ENCODE measurements at places on chromosomes 1 and 21.

DNA sequence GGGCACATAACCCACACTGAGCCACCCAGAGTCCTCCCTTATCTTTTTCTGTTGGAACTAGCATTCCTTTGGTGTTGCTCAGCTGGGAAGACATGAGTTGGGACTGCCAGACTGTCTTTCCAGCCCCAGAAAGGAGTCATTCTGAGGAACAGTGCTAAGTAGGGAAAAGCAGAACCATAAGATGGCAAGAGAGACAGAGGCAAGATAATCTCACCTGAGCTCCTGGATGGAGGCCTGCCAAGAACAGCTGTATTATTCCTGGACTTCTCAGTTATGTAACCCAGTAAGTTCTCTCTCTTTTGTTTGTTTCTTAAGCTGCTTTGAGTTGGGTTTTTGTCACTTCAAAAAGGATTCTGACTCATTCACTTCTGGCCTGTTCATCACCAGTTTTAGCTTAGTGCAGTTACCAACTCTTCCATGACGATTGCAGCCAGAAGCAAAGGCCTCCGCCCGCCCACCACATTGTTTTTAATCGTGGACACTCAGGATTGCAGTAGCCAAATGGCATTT is 134.4 kb downstream of the OMA1 start:
- no peak for DNase-seq

- no peak for DNase-seq
Measured at GRCh38 chr1:8136766-8137165, 110.7 kb upstream of the ERRFI1 start.

DNA sequence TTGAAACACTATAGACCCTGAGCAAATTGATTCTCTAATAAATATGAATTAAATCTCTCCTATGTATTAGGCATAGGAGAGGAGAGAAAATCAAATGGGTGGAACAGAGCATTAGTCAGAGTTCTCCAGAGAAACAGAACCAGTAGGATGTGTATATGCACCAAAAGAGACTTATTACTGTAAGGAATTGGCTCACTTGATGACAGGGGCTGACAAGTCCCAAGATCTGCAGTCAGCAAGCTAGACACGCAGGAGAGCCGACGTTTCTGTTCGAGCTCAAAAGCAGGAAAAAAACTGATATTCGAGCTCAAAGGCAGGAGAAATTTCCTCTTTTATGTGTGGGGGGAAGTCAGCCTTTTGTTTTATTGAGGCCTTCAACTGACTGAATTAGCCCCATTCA is 259.2 kb upstream of the KAZN start:
- no peak for DNase-seq

DNA sequence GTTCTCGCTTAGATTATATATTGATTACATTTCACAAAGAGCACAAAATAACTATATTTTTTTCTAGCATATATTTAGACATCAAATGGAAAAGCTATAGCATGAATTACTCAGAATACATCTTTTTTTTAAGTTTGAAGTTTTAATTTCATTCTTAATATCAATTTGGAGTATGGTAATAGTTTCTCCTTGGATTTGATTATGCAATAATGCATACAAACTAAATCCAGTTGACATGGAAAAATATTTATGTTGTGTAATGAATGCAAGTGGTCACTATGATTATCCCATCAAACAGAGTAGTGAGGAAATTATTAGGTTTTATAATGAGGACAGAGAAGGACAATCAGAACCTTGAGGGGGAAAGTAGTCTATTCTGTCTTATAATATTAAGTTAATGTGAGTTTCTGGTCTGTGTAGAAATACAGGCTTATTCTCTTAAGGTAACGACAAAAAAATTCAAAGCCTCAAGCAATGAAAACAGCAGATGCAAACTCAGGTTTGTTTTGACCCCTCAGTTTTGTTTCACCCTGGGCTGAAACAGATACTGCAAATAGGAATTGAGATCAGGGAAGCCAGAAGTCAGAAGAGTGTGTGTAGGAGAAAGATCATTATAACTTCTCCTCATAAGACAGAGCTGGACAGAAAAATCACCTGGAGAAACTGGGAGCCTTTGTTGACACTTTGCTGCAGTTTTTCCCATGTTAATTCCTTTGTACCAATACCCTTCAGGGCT is 23.7 kb downstream of the LRRC8B start:
- DNase-seq = no peak

DNA sequence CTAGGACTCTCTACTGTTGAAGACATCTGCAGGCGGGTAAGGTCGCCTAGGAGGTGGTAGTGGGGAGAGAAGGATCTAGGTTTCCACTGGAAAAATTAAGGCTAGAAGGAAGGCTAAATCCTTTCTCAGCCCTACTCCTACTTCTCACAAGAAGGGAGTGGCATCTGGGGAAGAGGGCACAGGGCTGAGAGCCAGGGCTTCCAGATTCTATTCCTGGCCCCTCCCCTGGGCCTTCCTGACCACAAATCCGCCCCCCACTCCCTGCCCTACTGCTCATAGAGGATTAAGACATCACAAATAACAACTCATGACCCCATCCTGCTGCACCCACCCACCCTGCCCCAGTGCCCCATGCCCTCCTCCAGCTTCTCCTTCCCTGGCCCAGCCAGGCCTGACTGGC is 2.5 kb downstream of the PHLDA3 start:
- no peak for DNase-seq

DNA sequence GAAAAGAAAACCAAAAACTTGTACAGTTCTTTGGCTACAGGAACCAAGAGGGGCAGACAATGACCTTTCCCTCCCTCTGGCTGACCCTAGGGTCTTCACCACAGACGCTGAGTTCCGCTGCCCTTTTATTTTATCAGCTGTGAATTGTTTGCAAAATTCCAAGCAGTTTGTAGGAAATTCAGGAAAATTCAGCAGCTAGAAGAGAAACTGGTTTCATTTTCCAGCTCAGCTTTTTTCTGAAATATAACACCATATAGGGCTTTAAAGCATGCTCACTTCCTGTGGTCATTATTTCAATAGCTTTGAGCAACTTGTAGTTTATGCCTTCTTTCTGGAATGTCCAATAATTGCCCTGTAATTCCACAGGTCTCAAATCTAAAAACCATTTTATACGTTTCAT is 5.5 kb upstream of the PIK3R3 start:
- DNase-seq = no peak

- no peak for DNase-seq
Measured at GRCh38 chr1:28456078-28456477, 49.8 kb upstream of the RCC1 start.
